ENCODE measurements at places on chromosomes 13 and 19.

GRCh38 chr13:98787173-98787572, 34.7 kb upstream of the SLC15A1 start:
- no peak overlapping the region for H3K4me3 ChIP-seq
- peaks cover 3% of the 10 kb centered on the region for H3K4me1 ChIP-seq
- DNase-seq, result no peak
- no peak overlapping the region for H3K27ac ChIP-seq
- no peaks in the 10 kb centered on the region for H3K36me3 ChIP-seq

DNA sequence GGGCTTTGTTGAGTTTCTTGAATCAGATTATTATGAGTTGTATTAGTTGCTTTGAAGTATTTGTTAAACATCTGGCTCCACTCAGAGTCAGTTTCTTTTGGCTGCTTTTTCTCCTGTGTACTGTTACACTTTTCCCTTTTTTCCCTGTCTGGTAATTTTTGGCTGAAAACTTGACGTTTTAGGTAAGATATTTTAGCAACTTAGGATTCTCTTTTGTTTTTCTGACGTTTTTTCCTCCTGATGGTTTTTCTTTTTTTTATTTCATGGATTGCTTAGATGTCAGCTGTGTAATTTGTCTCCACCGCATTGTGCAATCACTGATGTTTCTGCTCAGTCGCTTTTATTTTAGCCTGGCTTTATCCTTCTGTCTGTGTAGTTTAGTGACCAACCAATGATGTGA, 20.7 kb downstream of the RFC3 start:
- no peaks in the 10 kb centered on the region for H3K4me1 ChIP-seq
- no peaks in the 10 kb centered on the region for H3K36me3 ChIP-seq
- H3K27ac ChIP-seq, result no peak overlapping the region
- DNase-seq, result no peak
- no peak overlapping the region for H3K4me3 ChIP-seq

DNA sequence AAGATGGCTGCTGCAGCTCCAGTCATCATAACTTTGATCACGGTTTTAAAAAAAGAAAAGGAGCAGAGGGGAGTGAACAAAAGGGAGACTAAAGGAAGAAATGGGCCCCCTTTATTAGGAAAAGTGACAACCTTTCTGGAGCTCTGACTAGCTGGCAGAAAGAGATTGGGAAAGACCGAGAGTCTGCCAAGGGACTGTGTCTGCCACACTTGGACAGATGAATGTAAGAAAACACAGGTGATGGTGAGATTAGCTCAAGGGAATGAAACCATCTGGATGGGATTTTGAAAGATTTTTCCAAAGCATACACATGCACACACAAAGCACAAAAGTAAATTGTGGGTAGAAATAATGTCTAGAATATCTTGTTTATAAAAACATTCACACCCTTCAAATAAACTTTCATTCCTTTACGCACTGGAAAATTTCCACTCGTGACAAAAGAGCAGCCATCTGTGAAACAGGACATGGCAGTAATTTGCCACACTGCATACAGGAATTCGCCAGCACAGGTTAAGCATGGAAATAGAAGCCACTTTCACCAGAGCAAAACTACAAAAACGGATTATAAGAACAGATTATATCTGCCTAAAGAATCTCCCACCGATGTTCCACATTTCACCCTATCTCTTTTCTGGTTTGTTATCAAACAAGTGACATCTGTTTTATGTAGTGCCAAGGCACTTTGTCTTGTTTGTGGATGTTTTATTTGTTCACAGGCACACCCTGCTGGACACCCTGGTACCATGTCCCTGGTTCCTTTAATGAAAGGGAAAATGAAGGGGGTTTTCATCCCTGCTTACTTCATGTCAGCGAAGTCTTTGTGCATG, 819.5 kb downstream of the DIAPH3 start:
- H3K36me3 ChIP-seq, result no peaks in the 10 kb centered on the region
- H3K4me3 ChIP-seq, result no peak overlapping the region
- DNase-seq, result no peak
- no peak overlapping the region for H3K27ac ChIP-seq

- no peak overlapping the region for H3K27ac ChIP-seq
- peaks cover 9% of the 10 kb centered on the region for H3K27me3 ChIP-seq
- no peak overlapping the region for H3K4me3 ChIP-seq
- peaks cover 9% of the 10 kb centered on the region for H3K36me3 ChIP-seq
Measured at GRCh38 chr13:112443995-112444311, 67.8 kb downstream of the SPACA7 start.

DNA sequence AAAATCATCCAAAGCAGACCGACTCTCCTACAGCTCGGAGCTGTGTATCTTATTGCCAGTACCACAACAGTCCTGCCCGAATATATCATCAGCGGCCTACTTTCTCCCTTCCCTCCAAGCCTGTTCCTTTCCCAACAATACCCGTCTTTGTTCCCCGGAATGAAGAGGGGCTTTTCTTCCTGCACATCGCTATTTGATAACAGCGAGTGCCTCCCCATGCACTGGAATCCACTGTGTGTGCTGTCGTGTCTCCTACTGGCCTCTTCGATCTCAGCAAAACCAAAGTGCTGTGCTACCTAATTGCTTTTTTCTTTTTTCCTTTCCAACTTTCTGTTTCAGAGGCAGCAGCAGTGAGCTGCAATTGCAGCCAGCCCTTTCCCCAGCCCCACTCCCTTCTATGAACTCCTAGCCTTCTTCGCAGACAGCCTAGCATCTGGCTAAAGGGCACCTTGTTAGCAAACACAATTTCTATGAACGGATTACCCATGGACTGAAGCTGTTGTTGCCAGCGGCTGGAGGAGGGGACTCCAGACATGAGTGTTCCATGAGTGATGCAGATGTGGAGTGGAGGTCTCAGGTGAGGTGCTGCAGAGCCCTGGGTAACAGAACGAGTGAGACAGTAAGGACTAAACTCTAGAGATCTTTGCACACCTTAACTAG, 43.4 kb downstream of the EFNB2 start:
- no peaks in the 10 kb centered on the region for H3K36me3 ChIP-seq
- no peak overlapping the region for H3K27ac ChIP-seq
- no peak overlapping the region for H3K4me3 ChIP-seq
- H3K27me3 ChIP-seq, result no peaks in the 10 kb centered on the region
- no peak for DNase-seq

DNA sequence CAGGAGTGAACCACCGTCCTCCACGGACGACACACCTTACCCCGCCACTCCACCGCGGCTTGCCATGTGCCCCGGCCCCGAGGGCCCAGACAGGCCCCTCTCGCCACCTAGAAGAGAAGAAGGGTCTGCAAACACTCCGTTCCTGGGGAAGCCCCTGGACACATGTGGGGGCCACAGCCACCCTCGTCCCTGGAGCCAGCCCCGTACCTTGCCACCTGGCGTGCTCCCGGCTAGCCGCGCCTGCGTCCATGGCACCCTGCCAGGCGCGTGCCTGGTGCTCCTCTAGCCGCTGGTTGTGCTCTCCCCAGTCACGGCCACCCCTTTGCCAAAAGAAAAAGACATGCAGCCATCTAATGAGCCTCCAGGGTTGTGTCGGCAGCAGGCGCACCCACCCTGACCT, 19.9 kb upstream of the TINCR start:
- no peak overlapping the region for H3K4me3 ChIP-seq
- peaks cover 3% of the 10 kb centered on the region for H3K27me3 ChIP-seq
- no peaks in the 10 kb centered on the region for H3K36me3 ChIP-seq
- no peak overlapping the region for H3K27ac ChIP-seq
- H3K4me1 ChIP-seq, result peaks cover 10% of the 10 kb centered on the region

GRCh38 chr19:6935618-6936017, 48.2 kb downstream of the ADGRE1 start:
- peaks cover 5% of the 10 kb centered on the region for H3K36me3 ChIP-seq
- H3K4me3 ChIP-seq, result no peak overlapping the region
- H3K27ac ChIP-seq, result no peak overlapping the region
- H3K4me1 ChIP-seq, result no peaks in the 10 kb centered on the region
- no peak for DNase-seq

DNA sequence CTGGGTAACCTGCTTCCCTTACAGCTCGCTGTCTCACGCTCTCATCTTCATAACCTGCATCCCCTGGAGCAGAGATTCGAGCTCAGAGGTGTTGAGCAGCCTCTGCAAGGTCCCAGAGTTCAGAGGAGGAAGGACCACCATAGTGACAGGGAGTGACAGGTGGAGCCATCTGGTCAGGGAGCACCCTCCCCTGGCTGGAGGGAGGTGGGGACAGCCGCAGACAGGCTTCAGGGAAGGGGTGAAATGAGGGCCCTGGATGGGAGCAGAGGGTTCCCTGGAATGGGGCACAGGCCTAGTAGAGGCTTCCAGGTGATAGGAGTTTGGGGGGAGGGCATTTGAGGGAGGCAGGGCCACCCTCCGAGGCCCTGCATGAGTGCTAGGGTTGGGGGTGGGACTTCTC, 82.1 kb downstream of the ZNF429 start:
- DNase-seq, result peak; percentile 43
- peak overlapping the region; percentile 42 for H3K4me3 ChIP-seq
- peaks cover 1% of the 10 kb centered on the region for H3K4me1 ChIP-seq
- peak overlapping the region; percentile 43 for H3K27ac ChIP-seq
- peaks cover 8% of the 10 kb centered on the region for H3K27me3 ChIP-seq
- no peaks in the 10 kb centered on the region for H3K36me3 ChIP-seq

GRCh38 chr13:22095794-22096193, 424.9 kb downstream of the FGF9 start:
- no peak overlapping the region for H3K4me3 ChIP-seq
- H3K4me1 ChIP-seq, result no peaks in the 10 kb centered on the region
- peaks cover 3% of the 10 kb centered on the region for H3K36me3 ChIP-seq
- peaks cover 3% of the 10 kb centered on the region for H3K27me3 ChIP-seq

- no peak overlapping the region for H3K4me3 ChIP-seq
- H3K36me3 ChIP-seq, result no peaks in the 10 kb centered on the region
- DNase-seq, result no peak
- no peak overlapping the region for H3K27ac ChIP-seq
Measured at GRCh38 chr13:99285432-99286182, 21.6 kb downstream of the GPR183 start.

DNA sequence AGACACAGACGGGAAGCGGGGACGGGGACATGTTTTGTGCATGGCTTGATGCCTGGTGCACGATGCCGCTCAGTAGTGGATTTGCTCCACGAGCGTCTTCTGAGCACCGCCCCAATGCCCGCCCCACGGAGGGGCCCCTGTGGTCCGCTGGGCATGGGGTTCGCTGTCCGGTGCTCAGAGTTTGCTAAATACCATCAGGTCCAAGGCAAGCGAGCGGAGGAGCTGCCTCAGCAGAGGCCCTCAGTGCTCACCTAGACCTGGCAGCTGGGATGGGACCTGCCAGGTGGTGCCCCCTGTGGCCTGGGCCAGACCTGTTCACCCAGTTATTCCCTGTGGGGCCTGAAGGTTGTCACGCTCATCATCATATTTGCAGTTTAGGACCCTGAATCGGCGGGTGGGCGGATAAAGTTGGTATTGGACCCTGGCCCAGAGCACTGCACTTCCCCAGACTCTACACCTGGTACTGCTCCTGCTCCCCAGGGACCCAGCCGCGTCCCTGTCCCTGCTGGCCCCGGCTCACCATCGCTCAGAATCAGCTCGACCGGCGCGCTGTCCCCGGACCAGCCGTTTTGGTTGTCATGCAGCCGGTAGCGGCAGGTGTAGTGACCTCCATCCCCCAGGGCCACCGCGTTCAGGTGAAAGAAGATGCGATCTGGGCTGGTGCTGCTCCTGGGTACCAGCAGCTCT, 2.3 kb downstream of the A1BG start:
- peaks cover 5% of the 10 kb centered on the region for H3K36me3 ChIP-seq
- H3K4me3 ChIP-seq, result no peak overlapping the region
- DNase-seq, result no peak

- H3K36me3 ChIP-seq, result no peaks in the 10 kb centered on the region
- no peak for DNase-seq
- peaks cover 34% of the 10 kb centered on the region for H3K4me1 ChIP-seq
- H3K27ac ChIP-seq, result no peak overlapping the region
Measured at GRCh38 chr13:109720758-109721184, 65.6 kb downstream of the IRS2 start.

DNA sequence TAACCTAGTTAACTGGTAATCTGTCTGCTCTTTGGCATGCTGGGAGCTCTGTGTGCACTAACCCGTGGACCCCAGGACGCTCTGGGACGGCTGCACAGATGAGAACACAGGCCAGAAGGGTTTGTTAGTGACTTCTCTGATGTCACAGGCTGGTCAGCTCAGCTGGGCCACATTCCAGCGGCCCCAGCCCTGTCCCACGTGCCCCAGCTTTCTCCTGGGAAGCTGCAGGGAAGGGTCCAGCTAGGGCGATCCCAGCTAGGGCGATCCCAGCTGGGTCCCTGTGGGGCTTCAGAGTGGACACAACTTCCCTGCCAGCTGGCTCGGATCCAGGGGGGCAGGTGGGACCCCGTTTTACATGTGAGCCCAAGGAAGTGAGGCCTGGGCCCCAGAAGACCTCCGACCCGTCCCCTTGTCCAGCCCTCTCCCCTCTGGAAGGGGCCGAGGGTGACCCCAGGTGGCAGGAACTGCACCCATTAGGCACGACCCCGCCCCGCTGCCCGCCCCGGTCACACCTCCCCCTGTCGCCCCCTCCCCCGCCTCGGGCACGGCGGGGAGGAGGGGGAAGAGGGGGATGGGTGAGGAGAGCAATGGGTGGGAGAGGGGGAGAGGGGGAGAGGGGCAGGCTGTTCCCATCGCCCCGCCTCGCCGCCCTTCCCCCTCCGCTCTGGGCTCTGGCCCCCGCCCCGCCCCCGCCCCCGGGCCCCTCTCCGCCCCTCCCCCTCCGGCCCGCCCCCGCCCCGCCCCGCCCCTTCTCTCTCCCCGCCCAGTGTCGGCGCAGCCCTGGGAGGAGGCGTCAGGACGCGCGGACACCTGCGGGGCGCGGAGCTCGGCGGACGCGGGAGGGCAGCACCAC, 75.2 kb upstream of the MCF2L start:
- no peaks in the 10 kb centered on the region for H3K36me3 ChIP-seq
- H3K27ac ChIP-seq, result no peak overlapping the region
- peak overlapping the region; percentile 59 for H3K4me3 ChIP-seq
- peaks cover 10% of the 10 kb centered on the region for H3K27me3 ChIP-seq

DNA sequence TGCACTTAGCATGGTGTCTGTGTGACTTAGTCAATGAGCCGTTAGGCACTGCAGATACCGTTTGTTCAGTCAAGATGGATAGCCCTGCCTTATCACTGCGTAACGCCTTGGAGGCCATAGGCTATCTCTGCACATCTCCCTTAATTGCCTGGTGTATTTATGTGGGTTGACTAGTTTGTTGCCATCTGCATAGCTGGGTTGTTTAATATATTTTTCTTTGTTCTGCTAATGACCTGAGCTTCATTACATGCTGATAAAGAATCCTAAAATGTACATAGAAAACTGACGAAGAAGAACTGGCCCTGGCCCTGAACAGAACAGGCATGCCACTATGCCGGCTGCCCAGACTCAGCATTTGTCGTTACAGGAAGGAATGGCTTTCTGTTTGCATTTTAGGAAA, 297.8 kb downstream of the SHISA2 start:
- peaks cover 17% of the 10 kb centered on the region for H3K4me1 ChIP-seq
- no peak for DNase-seq

DNA sequence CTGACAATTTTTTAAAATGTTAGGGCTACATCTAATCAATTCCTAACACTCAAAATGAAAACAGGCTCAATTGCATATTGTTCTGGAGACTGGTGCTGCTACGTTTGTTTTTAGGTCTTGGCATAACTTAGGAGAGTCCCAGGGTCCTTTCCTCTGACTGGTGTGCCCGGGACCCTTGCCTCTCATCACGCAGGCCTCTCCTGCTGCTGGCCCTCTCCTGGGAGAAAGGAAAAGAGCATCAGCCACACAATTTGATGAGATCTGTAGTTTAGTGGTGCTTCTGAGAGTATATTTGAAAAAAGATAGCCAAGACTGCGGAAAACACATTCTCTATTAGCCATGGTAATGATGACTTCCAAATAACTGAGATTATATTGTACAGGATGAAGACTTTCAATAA, 380.0 kb downstream of the KLF12 start:
- no peak overlapping the region for H3K4me3 ChIP-seq
- no peak for DNase-seq
- peaks cover 4% of the 10 kb centered on the region for H3K27me3 ChIP-seq
- H3K4me1 ChIP-seq, result peaks cover 11% of the 10 kb centered on the region
- no peaks in the 10 kb centered on the region for H3K36me3 ChIP-seq
- H3K27ac ChIP-seq, result no peak overlapping the region
